WTC11 (cell line): ENCODE measurements at places on chromosomes 12 and 14. TPM values are rescaled to one million over a fixed set of nuclear protein-coding genes. Genes with fewer than 3 reads are reported as not detected.

DNA sequence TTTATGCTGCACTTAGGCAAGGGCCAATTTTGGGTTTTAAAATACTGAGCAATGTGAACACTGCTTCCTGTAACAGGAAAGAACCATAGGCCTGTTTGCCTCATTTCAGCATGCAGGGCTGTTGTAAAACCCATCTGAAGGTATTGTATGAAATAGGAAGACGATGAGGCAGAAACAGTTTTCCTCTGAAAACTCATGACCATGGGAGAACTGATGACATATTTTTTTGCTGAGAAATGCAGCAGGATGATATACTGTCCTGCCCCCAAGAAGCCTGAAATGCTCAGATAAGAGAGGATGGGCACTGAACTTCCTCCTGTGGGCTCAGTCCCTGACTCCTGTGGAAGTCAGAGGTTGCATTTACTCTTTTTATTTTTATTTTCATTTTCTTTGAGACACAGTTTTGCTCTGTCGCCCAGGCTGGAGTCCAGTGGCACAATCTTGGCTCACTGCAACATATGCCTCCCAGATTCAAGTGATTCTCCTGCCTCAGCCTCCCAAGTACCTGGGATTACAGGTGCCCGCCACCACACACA lies 17.4 kb downstream of the PYGL start:
- DNase-seq = no peak

DNA sequence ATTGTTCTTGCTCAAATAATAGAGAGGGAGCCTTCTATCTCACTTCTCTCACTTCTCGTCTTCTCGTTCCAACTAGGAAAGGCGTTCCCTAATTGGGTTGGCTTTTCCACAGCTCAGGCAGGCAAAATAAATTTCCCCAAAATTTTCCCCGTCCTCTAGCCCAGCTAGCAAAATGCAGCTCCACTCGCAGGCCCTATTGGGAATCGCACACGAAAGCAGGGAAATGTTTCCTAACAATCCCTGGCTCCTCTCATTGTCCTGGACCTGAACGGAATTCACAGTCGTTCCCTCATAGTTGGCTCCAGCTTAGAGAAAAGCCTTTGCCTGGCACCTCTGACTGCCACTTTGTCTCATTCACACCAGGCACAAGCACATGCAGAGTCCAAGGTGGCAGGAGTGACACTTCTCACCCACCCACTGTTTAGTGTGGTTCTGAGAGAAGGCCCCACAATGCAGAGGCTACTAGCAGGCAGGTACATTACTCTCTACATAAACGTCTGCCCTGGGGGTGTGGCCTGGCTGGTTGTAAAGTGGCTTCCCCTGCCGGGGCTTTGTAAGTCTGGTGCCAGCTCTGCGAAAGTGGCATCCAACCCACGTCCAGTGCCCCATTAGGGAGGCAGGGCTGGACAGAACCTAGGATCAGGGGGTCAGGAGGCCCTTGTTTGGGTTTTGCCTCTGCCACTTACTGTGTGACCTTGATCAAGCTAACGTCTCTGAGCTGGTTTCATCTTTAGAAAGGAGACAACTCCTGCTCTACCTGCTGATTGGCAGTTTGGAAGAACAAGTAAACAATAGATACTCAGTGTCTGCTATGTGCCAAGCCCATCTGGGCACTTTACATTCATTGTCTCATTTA lies 4.2 kb downstream of the SERPINA10 start:
- DNase-seq = no peak

GRCh38 chr12:30952015-30952414 lies 25.5 kb downstream of the TSPAN11 start:
- DNase-seq = no peak

DNA sequence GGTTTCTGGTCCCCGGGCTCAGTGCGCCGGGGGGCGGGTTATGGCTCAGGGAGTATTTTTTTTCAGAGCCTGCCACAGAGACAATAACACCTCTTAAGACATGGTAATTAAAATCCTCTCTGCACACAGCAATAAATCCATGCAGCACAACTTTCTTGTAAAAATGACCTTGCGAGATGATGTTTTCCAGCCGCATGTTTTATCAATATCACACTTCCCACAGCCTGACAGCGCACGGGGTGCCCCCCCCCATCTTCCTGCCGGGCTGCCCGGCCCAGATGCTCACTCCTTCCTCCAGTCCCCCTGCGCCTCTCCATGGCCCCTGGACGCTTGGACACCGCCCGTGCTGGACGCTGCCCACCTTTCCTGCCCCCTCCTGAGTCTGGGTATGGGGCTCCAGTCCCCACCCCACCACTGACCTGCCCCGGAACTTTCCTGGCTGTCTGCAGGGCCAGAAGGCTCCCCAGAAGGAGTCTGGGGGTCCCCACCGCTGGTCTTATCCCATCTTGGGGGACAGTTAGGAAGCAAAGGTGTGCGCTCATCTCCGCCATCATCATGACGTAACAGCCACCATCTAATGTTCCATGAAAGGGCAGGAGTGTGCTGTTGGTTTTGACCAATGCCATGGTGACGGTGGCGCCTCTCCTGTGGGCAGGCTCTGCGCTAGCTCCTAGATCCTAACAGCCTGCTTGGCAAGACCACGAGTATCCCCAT lies 182.9 kb downstream of the KIF26A start:
- peak; percentile 5 for DNase-seq

- no peak for DNase-seq
Observed at GRCh38 chr14:36931791-36932190, 240.6 kb downstream of the SLC25A21 start.

GRCh38 chr12:34296143-34297041 lies 274.1 kb downstream of the ALG10 start:
- peak; percentile 1 for DNase-seq

GRCh38 chr12:109618082-109618481 lies 44.5 kb downstream of the MVK start:
- DNase-seq = no peak

GRCh38 chr14:67270933-67271332 lies 29.7 kb downstream of the PALS1 start:
- DNase-seq = no peak

GRCh38 chr12:72535212-72535990 lies 263.2 kb downstream of the TRHDE start:
- no peak for DNase-seq

EGLN3 gene
- 20.0 to 22.0 TPM (median 21.0 TPM) in 3 replicates for total RNA-seq

DNA sequence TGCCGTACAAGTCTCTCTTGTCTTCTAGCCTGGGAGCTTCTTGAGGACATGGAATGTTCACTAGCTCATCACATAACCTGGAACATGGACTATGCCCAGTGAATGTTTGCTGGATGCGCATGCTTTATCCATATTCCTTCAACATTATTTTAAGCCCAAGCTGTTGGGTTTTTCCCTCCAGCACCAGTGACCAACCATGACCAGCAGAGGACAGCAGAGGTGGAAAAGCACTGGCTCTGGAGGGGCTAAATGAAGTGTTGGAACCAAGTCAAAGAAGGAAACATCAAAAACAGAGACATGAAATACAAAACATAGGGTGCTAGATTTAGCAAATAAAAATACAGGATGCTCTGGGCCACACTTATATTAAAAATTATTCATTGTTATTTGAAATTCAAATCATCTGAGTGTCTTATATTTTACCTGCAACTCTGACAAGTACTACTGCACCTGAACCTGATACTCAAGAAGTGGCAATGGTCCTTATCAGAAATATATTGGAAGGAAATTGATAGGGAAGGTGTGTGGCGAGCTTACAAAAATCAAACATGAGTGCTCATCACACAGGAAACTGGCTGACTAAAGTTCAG lies 23.1 kb upstream of the HELB start:
- no peak for DNase-seq

GRCh38 chr12:66237505-66238175 lies 48.6 kb downstream of the IRAK3 start:
- DNase-seq = no peak

DNA sequence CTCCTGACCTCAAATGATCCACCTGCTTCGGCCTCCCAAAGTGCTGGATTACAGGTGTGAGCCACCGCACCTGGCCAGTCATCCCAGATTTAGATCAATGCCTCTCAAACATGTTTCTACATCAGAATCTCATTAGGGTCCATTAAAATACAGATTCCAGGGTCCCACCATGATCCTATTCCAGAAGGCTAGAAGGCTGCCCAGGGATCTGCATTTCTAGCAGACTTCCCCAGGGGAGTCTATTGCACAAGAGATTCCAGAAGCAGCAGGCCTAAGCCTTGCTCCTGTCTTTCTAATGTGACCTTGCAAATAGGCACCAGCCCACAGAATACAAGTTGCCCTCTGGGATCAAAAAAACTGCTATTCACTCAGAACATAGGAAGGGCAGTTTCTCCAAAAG lies 81.5 kb downstream of the SCARB1 start:
- DNase-seq = no peak

- peak; percentile 92 for DNase-seq
Observed at GRCh38 chr12:113334786-113335539, at the start of gene SLC8B1. TSS of gene SLC8B1 (minus strand) at chr12:113335109. CDS start at chr12:113332878, 2,231 bp downstream.

- DNase-seq = no peak
Observed at GRCh38 chr12:116123451-116124258, 153.8 kb downstream of the MED13L start.

NEUROD4 gene
- total RNA-seq = not detected in 3 replicates

DNA sequence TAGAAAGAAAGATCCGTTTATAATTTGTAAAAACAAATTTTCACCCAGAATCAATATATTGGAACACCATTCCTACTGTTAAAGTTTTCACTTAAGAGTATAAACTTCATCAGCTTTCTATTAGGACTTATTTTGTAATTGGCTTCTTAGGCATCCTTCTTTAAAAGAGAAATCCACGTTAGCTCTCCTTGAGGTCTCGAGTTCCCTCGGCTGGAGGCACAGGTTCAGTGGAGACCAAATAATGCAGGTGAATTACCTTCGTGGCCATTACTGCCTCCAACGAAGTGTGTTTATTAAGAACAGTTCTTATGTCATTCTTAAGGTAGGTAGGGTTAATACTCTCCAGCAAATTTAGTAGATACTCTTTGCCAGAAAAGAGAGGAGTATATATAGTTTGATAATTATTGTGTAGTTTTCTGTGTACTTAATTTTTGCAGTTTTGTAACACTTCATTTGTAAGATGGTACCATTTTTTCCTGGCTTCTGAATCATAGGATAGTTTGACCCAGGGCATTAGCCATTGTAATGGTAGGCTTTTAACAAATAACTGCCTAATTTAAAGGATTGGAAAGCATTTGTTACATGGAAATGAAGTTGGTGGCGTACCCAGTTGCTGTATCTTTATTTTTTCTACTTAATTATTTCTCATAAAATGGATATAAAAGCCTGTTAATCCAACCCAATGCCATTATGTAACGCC lies 2.2 kb downstream of the CALM1 start:
- no peak for DNase-seq

KRT78 gene
- total RNA-seq = not detected in 3 replicates

SLC39A2 gene
- total RNA-seq = 0.14 TPM in 1 of 3 replicates, not detected in the others

ATL1 gene
- 3.4 to 3.7 TPM (median 3.5 TPM) in 3 replicates for total RNA-seq

DNA sequence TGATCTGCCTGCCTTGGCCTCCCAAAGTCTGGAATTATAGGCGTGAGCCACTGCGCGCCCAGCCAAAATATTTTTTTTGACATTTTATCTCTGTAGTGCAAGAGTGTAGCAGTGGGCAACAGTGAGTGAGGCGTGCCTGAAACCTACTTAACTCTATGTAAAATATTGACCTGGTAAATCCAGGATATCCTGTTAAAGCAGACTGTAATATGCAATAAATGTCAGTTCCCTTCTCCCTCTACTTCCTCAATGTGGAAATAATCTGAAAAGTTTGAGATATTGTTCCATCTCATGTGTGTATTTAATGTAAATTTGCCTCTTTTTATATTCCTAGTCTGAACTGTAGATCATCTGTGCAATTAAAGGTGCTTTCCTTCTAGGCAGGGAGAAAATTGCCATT lies 9.5 kb upstream of the CDK17 start:
- no peak for DNase-seq

KRT75 gene
- not detected in 3 replicates for total RNA-seq

DNA sequence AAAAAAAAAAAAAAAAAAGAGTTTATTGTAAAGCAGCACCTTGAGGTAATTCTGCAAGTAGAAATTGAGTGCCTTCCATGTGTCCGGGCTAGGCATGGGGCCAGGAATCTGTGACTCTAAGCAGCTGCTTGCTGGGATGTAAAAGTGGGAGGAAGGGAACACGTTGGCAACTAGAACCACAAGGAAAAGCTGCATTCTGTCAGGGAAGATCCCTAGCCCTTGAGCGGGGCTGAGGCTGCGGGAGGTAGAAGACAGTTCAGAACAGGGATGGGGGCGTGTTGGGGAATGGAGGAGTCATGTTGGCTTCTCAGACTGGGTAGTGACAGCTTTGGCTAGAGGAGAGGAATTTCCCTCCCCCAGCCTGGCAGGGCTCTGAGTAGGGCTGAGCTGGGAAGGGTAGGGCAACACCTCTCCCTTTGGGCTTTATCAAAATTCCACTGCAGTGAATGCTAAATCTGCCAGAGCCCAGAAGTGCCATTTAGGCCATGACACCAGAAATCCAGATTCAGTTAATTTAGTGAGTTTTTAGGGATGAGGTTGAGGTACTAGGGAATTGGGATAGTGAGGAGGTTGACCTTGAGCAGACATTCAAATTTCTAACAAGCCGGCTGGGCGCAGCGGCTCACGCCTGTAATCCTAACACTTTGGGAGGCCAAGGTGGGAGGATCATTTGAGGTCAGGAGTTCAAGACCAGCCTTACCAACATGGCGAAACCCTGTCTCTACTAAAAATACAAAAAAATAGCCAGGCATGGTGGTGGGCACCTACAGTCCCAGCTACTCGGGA lies 3.4 kb upstream of the TRAFD1 start:
- no peak for DNase-seq

DNA sequence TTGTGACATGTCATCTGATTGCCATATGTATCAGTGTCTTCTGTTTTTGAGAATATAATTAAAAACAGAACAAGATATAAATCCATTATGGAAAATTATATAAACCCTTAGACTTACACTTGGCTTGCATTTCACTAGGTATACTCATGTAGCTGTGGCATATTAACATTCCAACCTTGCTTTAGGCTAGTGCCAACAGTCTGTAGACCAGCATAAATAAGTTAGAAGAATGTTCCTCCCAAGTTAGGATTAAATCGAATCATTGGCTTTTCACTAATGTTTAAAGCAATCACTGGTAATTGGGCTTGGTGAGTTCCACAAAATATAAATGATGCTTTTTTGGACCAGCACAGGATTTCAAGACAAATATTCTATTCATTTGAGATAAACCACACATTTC lies 103.0 kb downstream of the LIN7A start:
- DNase-seq = no peak

LAG3 gene
- 2.4 to 2.6 TPM (median 2.6 TPM) in 3 replicates for total RNA-seq

- no peak for DNase-seq
Observed at GRCh38 chr12:93152617-93153016, 223.5 kb upstream of the EEA1 start.

GLIPR1L1 gene
- total RNA-seq = 0.69 TPM in 1 of 3 replicates, not detected in the others

DNA sequence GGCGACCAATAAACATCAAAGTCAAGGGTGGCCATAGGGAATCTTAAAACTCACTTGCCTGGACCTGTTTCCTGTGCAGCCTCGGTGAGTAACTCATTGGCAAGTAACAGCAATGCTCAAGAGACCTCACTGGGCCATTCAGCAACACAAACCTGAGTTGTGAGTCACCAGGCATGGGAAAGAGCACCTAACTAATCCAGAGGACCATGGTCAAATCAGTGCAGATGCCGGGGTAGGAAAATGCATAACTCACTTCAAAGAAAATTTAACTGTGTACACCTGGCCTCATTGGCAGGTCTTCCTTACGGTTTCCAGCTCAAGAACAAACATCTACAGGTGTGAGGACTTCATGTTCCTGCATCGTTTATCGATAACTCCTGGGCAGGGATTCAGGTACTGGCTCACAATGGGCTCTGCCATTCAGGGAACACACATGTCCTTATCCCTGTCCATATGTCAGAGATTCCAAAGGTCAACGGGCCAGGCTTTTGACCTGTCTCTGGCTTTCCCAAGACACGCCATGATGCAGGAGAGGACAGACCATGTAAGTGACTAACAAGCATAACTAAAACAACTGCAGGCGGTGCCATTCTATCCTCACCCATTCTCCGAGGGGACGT lies 211.8 kb downstream of the ANO2 start:
- no peak for DNase-seq
